Thymus (tissue), 14 donors: ENCODE measurements at places on chromosomes 6 and 20. TPM values are rescaled to one million over a fixed set of nuclear protein-coding genes. Genes with fewer than 3 reads are reported as not detected.

- H3K36me3 ChIP-seq: no peaks in the 10 kb centered on the region
- H3K27me3 ChIP-seq: no peaks in the 10 kb centered on the region
- H3K27ac ChIP-seq: no peak overlapping the region
- no peak for DNase-seq
Observed at GRCh38 chr20:13029687-13030375, 21.1 kb downstream of the SPTLC3 start.

DNA sequence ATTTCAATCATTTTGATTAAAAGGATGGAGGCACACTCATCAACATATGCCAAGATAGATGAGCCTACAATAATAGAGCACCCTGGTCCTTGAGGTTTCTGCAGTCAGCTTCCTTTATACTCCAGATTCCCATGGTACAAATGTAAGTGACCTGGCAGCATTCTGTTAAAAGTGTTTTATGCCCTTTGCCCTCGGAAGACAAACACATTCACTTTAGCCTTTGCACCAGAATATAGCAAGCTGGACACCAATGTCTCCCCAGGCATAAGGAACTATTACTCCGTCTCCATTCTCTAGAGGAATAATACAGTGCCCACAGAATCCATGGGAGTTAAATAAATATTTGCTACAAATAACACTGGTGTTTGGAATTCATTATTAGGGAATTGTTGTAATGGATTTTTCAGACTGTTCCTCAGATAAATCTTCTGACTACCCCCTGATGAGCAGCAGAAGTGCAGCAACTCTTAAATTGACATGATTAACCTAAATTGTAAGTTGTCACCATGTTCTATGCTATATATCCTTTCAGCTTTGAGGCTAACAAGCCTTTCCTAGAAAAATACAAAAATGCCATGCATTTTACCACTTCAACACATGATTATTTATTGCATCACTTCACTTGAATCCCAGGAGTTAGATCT is 340.2 kb downstream of the TBC1D32 start:
- no peaks in the 10 kb centered on the region for H3K36me3 ChIP-seq
- H3K27me3 ChIP-seq: no peaks in the 10 kb centered on the region
- no peaks in the 10 kb centered on the region for H3K4me1 ChIP-seq
- H3K4me3 ChIP-seq: no peak overlapping the region
- no peak overlapping the region for H3K27ac ChIP-seq

DNA sequence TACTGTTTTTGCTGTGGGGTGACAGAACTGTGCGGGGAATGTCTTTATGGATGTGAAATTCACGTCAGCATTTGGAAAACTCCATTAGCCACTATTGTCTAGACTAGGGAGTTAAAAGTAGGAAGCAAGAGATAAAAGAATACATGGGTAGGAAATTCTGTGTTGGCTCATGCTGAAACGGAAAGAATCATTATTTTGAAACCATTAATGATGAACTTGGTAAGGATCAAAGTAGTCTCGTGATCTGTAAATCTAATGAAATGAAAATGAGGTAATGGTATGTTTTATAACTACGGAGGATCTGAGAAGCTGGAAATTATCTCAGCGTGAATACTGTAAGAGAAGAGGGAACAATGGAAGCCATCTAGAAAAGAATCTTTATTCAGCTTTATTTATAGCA is 11.1 kb upstream of the CD40 start:
- no peaks in the 10 kb centered on the region for H3K4me1 ChIP-seq
- no peaks in the 10 kb centered on the region for H3K27me3 ChIP-seq
- no peaks in the 10 kb centered on the region for H3K36me3 ChIP-seq
- no peak overlapping the region for H3K4me3 ChIP-seq

GRCh38 chr6:80217794-80218193 is 111.3 kb downstream of the BCKDHB start:
- H3K4me1 ChIP-seq: no peaks in the 10 kb centered on the region
- H3K4me3 ChIP-seq: no peak overlapping the region
- H3K27me3 ChIP-seq: no peaks in the 10 kb centered on the region
- no peaks in the 10 kb centered on the region for H3K36me3 ChIP-seq

DNA sequence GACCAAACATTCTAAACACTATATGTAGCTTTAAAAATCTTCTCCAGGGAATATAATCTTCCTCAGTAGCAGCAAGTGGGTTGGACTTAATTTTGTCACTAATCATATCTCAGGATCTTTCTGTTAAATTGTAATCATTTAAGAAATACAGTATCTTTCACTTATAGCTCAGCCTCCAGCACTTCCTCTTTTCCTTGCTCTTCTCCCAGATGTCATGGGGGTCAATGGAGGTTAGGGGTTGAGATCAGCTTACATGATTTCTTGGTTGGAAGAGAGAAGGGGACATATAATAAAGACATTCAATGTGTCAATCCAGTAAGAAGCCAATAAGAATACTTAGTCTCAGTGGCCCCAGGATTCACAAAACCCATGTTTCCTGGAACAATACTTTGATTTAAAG is 15.7 kb upstream of the REPS1 start:
- H3K36me3 ChIP-seq: no peaks in the 10 kb centered on the region
- H3K27ac ChIP-seq: no peak overlapping the region
- no peak overlapping the region for H3K4me3 ChIP-seq
- H3K4me1 ChIP-seq: no peaks in the 10 kb centered on the region
- no peak for DNase-seq
- H3K27me3 ChIP-seq: no peaks in the 10 kb centered on the region

- DNase-seq: no peak
- H3K27me3 ChIP-seq: no peaks in the 10 kb centered on the region
- H3K4me1 ChIP-seq: no peaks in the 10 kb centered on the region
- H3K4me3 ChIP-seq: no peak overlapping the region
Observed at GRCh38 chr6:47809873-47810272, 28.0 kb downstream of the OPN5 start.

- H3K4me3 ChIP-seq: no peak overlapping the region
- H3K27me3 ChIP-seq: no peaks in the 10 kb centered on the region
- H3K27ac ChIP-seq: no peak overlapping the region
- no peak for DNase-seq
Observed at GRCh38 chr6:154830771-154831170, 97.6 kb downstream of the SCAF8 start.

- no peak overlapping the region for H3K4me3 ChIP-seq
- no peak for DNase-seq
- no peak overlapping the region for H3K27ac ChIP-seq
- H3K36me3 ChIP-seq: no peaks in the 10 kb centered on the region
Observed at GRCh38 chr20:2326046-2326445, 30.2 kb downstream of the TGM3 start.

DNA sequence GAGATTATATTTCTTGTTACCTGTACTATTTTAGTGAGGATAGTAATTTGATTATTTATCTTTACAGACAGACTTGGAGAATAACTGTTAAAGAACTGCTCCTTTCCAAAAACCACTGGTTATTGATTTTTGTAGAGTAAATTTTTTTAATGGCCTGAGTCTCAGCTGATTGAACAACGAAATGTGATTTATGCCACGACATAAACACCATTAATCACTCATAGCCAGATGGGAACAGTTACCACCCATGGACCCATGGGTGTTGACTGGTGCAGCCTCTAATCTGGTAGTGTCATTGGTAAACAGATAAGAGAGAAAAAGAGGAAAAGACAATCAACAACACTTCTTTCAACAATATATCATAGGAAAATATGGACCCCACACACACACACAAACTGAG is 101.4 kb upstream of the BEND6 start:
- DNase-seq: no peak
- H3K4me3 ChIP-seq: no peak overlapping the region
- H3K27me3 ChIP-seq: no peaks in the 10 kb centered on the region
- H3K4me1 ChIP-seq: peaks cover 8% of the 10 kb centered on the region
- H3K36me3 ChIP-seq: no peaks in the 10 kb centered on the region
- no peak overlapping the region for H3K27ac ChIP-seq

GRCh38 chr20:57779401-57780003 is 69.7 kb upstream of the PMEPA1 start:
- DNase-seq: no peak
- H3K27me3 ChIP-seq: no peaks in the 10 kb centered on the region
- no peaks in the 10 kb centered on the region for H3K36me3 ChIP-seq

DNA sequence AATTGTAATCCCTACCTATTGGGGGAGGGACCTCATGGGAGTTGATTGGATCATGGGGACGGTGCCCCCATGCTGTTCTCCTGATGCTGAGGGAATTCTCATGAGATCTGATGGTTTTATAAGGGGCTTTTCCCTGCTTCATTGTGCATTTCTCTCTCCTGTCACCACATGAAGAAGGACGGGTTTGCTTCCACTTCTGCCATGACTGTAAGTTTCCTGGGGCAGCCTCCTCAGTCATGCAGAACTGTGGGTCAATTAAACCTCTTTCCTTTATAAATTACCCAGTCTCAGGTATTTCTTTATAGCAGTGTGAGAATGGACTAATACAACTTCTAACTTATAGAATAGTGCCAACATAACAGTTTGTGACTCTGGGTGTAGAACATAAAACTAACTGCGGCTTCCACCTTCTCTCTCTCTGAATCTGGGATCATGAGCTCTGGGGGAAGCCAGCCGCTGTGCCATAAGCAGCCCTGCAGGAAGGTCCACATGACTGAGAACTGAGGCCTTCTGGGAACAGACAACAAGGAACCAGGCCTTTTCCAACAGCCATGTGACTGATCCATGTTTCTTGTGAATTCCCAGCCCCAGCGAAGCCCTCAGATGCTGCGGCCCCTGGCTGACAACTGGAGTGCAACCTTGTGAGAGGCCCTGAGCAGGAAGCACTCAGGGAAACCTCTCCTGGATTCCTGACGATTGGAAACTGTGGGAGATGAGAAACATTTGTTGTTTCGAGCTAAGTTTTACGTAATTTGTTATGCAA is 3.4 kb upstream of the HLA-A start:
- no peaks in the 10 kb centered on the region for H3K27me3 ChIP-seq
- no peak for DNase-seq
- no peak overlapping the region for H3K27ac ChIP-seq
- peaks cover 11% of the 10 kb centered on the region for H3K4me1 ChIP-seq
- no peak overlapping the region for H3K4me3 ChIP-seq
- peaks cover 6% of the 10 kb centered on the region for H3K36me3 ChIP-seq

- H3K4me3 ChIP-seq: no peak overlapping the region
- no peaks in the 10 kb centered on the region for H3K4me1 ChIP-seq
- no peak for DNase-seq
- no peak overlapping the region for H3K27ac ChIP-seq
Observed at GRCh38 chr20:63411898-63412631, 50.9 kb upstream of the CHRNA4 start.

DNA sequence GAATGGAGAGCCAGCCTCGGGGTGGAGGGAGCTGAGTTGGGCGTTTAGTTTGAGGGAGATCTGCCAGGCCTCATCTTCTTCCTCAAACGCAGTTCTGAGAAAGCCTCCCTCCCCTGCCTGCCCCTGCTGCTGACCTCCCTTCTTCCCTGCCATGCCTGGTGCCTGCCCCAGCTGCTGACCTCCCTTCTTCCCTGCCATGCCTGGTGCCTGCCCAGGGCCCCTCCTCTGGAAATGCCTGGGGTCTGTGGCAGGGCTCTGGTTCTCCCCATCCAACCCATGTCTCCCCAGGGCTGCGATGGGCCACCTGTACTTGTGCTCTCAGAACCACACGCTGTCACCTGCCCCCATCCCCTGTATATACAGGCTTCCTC is 114.6 kb downstream of the VEGFA start:
- H3K27ac ChIP-seq: no peak overlapping the region
- no peaks in the 10 kb centered on the region for H3K27me3 ChIP-seq
- H3K4me3 ChIP-seq: no peak overlapping the region
- peaks cover 22% of the 10 kb centered on the region for H3K4me1 ChIP-seq

DNA sequence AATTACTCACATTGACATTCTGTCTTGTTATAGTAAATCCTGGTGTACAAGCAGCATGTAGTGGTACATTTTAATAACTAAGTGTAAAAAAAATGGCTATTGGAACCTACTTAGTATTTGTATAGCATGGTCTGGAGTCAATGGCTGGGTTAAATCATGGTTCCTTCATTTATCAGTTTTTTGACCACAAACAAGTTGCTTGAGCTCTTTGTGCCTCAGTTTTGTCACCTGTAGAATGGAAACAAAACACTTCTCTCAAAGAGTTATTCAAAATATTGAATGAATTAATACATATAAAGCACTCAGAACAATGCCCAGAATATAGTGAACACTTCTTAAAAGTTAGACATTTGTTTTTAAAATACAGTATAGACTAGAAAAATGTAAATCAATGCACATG is 93.2 kb upstream of the HS3ST5 start:
- H3K4me1 ChIP-seq: no peaks in the 10 kb centered on the region
- H3K4me3 ChIP-seq: no peak overlapping the region
- H3K27me3 ChIP-seq: no peaks in the 10 kb centered on the region
- H3K27ac ChIP-seq: no peak overlapping the region
- no peak for DNase-seq

DNA sequence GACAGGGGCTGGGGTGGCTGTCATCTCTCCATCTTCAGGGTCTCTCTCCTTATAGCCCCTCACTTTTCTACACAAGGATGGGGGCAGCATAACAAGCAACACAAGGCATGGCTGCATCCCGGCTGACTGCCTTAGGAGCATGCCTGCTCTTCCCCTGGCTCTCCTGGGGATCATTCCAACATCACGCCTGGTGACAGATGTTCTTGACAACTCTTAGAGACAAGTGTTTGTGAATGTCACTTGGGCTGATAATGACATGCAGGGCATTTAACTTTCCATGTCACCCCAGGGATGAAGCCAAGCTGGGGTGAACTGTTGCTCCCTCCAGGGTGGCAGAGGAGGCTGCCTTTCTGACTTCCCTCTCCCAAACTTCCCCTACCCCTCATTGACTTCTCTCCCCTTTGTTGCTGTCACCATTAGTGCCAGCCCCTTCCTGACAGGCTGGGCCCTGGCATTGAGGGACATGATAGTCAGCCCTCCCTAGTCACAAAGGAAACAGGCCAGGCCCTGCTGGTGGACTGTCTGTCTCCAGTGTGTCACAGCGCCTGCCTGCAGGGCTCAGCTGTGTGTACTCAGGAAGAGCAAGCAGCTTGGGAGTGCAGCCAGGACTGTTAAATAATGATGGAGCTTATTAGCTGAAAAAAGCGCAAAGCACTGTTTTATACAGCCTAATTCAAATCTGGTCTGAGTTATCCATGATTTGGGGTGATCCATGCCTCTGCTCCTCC is 161.8 kb downstream of the LRFN2 start:
- H3K4me3 ChIP-seq: no peak overlapping the region
- no peaks in the 10 kb centered on the region for H3K36me3 ChIP-seq
- no peaks in the 10 kb centered on the region for H3K4me1 ChIP-seq

C20orf202 gene
- 0.09 TPM for total RNA-seq

TREM2 gene
- 1.7 TPM for total RNA-seq

TRERF1 gene
- total RNA-seq: 5.4 TPM

EEF1A2 gene
- total RNA-seq: 0.19 TPM

KIF25 gene
- total RNA-seq: 0.80 TPM

CDS2 gene
- total RNA-seq: 18.9 TPM

SLC17A3 gene
- total RNA-seq: 0.14 TPM

TSPO2 gene
- 0.38 TPM for total RNA-seq

ESR1 gene
- total RNA-seq: 0.28 TPM
